ENCODE measurements at places on chromosomes 3 and 15.

DNA sequence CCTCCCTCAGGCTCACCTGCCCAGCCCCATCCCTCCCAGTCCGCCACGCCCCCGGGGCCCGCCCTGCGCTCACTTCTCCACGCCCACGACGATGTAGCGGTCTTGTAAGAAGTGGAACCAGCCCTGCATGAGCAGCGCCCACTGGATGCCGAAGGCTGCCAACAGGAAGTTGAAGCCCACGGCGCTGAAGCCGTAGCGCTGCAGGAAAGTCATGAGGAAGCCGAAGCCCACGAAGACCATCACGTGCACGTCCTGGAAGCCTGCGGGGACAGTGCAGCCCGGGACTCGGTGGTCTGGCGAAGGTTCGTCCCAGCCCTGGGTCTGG, 9.7 kb downstream of the RHCG start:
- DNase-seq, result peak; percentile 64

DNA sequence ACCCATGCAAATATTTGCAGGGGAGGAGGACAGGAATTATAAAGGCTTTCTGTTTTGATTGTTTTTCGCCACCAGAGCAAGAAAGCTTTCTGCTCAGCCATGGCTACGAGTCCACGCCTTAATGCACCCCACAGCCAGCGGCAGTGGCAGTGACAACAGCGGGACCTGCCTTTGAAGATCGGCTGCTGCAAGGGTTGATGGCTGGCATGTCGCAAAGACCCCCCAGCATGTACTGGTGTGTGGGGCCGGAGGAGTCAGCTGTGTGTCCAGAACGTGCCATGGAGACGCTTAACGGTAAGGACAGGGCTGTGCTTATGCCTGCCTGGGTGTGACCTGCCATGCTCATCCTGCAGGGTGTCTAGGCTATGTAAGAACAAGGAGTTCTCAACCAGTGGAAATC, 5.3 kb downstream of the LRRK1 start:
- peak; percentile 13 for DNase-seq

- DNase-seq, result no peak
Measured at GRCh38 chr3:14488286-14489041, 51.7 kb downstream of the GRIP2 start.

GRCh38 chr3:193585530-193585929, 7.5 kb upstream of the OPA1 start:
- DNase-seq, result no peak

DNA sequence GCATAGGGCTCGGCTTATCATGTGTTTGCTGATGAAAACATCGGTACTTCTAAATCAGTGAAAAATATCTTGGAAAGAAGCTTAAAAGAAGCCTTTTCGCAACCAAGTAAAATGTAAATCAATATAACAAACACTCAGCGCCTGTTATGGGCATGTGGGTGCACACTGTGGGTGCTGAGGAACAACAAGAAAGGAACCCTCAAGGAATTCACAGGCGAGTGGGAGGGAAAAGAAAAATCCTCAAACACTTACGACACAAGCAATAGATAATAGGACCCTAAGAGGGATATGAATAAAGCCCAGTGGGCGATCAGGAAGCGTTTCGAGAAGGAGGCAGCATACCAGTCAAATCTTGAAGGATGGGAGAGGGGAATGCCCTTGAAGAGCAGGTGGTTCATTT, 21.9 kb downstream of the GLDN start:
- no peak for DNase-seq

- no peak for DNase-seq
Measured at GRCh38 chr3:126434931-126435411, 40.3 kb downstream of the CFAP100 start.

Measured in colonic mucosa (tissue), 4 donors.